Skin of body (tissue), 3 donors: ENCODE measurements at places on chromosomes 2 and 18. TPM values are rescaled to one million over a fixed set of nuclear protein-coding genes. Genes with fewer than 3 reads are reported as not detected.

The RAPH1 gene
- 24.0 TPM for total RNA-seq

The FAM110C gene
- total RNA-seq = 3.6 TPM

The MDH1B gene
- 0.99 TPM for total RNA-seq

The CCL20 gene
- total RNA-seq = 33.2 TPM

The ALPP gene
- total RNA-seq = not detected

GRCh38 chr2:180021850-180022249, 14.8 kb upstream of the CWC22 start:
- no peak for DNase-seq

GRCh38 chr18:26121476-26121875, 12.2 kb upstream of the PSMA8 start:
- no peak for DNase-seq

DNA sequence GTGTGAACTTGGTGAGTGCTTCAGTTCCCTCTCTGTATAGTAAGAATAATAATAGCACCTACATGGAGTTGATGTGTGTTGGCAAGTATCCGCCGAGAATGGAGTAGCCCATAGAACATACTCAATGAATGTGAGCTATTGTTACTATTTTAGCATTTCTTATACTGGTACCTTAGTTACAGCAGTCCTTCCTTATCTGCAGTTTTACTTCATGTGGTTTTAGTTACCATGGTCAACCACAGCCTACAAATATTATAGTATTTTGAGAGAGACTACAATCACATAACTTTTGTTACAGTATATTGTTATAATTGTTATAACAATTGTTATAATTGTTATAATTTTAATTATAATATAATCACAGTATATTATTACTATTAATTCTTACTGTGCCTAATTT, 152.5 kb upstream of the RASGRP3 start:
- DNase-seq = no peak

DNA sequence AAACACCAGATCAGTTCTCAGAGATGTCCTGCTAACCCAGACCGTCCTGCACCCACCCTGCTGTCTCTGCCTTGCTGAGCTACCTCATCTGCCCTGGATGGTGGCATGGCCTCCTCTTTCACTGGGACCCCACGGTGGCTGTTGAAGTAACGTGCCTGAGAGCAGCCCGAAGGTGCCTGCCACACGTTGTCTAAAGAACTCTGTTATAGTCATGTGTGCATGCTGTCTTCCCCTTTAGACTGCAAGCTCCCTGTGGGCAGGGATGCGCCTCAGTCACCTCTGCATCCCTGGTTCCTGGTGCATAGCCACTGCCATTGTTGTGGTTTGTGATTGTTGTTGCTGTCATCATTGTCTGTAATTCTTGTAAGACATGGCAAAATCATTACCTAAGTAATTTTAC, 235.9 kb downstream of the EIPR1 start:
- DNase-seq = no peak

GRCh38 chr2:205293559-205293958, 388.7 kb upstream of the NRP2 start:
- DNase-seq = no peak
